Karpas-422 (cell line): ENCODE measurements at places on chromosomes 16 and 17.

GRCh38 chr17:3885970-3886369, 6.9 kb downstream of the CAMKK1 start:
- no peak for DNase-seq

GRCh38 chr17:38967290-38967738, at the start of gene FBXO47:
Gene FBXO47, minus strand, starts transcription at chr17:38967403. Its CDS starts 4,378 bp downstream, at chr17:38963025.
- DNase-seq = no peak

GRCh38 chr17:27289856-27290255, 4.1 kb upstream of the WSB1 start:
- DNase-seq = no peak

GRCh38 chr17:31008374-31009041, 37.7 kb downstream of the RNF135 start:
- DNase-seq = peak; percentile 86

GRCh38 chr17:72760368-72760767, 332.1 kb downstream of the SLC39A11 start:
- no peak for DNase-seq

GRCh38 chr16:67540756-67541155, 12.1 kb downstream of the RIPOR1 start:
- no peak for DNase-seq
